NCI-H1436 treated with DMSO at 0.1 percent for 48 hours (cell line): ENCODE measurements at places on chromosomes 7 and 10.

GRCh38 chr7:93350338-93350737, 118.2 kb downstream of the VPS50 start:
- DNase-seq: no peak

DNA sequence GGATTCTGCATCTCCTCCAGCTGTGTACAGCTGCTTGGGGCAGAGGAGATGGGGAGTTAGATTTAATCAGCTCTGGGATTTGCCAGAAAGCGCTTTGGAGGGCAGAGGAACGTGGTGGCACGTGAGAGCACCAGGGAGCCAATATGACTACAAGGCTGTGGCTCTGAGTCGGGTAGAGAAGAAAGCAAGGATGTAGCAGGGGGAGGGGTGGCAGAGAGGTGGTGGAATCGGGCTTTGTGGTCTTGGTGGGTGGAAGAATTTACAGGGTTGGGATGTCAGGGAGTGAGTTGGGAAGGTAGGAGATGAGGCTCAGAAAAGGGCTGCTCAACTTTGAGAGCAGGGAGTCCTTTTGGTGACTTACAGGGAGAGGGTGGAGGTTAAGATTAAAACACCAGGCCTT, 113.6 kb downstream of the CCNY start:
- no peak for DNase-seq

DNA sequence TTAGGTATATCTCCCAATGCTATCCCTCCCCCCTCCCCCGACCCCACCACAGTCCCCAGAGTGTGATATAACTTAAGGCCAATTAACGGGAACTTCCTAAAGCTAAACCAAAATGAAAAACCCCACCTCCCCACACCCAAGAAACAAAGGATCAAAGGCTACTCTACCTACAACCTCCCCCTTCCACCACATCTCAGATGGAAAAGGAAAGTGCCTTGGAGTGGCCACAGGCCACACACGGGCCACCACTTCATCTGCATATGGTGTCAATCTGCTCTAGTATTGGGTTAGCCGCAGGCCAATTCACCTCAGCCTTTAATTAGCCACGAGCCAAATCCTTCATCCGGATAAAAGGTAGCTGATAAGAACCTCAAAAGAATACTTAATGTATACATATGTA, 19.6 kb downstream of the CSTF2T start:
- DNase-seq: no peak

DNA sequence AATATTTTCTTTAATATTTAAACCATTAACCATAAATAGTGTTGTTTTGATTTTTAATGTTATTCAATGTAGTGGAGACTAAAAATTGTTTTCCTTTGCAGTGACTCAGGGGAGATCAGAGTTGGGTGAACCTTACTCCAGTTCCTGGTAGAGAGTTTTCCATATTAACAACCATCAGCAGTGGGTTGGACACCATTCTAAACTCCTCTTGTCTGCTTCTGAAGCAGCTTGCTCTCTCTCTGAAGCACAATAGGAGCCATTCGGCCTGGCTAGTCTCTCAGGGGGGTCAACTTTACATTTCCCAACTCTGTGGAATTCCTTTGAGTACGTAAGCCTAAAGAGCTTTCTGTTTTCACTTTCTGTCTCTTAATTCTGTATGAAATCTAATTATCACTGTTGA, 9.4 kb upstream of the NRG3 start:
- no peak for DNase-seq
